ENCODE measurements at places on chromosomes 3 and 15. TPM values are rescaled to one million over a fixed set of nuclear protein-coding genes. Genes with fewer than 3 reads are reported as not detected.

- DNase-seq, result no peak
- H3K4me3 ChIP-seq, result no peak overlapping the region
- peaks cover 10% of the 10 kb centered on the region for H3K27me3 ChIP-seq
- H3K36me3 ChIP-seq, result no peaks in the 10 kb centered on the region
Observed at GRCh38 chr3:172659246-172660002, 51.4 kb downstream of the NCEH1 start.

- H3K27ac ChIP-seq, result no peak overlapping the region
- peaks cover 3% of the 10 kb centered on the region for H3K4me1 ChIP-seq
- H3K36me3 ChIP-seq, result no peaks in the 10 kb centered on the region
- no peak overlapping the region for H3K4me3 ChIP-seq
Observed at GRCh38 chr15:63879995-63880394, 46.2 kb upstream of the HERC1 start.

DNA sequence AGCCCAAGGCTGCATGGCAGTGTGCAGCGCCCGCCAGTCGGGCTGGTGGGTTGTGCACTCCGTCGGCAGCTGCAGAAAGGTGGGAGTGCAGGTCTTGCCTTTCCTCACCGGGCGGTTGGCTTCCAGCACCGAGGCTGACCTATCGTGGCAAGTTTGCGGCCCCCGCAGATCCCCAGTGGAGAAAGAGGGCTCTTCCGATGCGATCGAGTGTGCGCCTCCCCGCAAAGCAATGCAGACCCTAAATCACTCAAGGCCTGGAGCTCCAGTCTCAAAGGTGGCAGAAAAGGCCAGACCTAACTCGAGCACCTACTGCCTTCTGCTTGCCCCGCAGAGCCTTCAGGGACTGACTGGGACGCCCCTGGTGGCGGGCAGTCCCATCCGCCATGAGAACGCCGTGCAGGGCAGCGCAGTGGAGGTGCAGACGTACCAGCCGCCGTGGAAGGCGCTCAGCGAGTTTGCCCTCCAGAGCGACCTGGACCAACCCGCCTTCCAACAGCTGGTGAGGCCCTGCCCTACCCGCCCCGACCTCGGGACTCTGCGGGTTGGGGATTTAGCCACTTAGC is 4.3 kb downstream of the ISL2 start:
- peak; percentile 79 for DNase-seq
- H3K4me3 ChIP-seq, result peak overlapping the region; percentile 83
- peaks cover 80% of the 10 kb centered on the region for H3K27me3 ChIP-seq
- H3K36me3 ChIP-seq, result peaks cover 17% of the 10 kb centered on the region

GRCh38 chr3:81776643-81777042 is 15.2 kb upstream of the GBE1 start:
- no peak overlapping the region for H3K27ac ChIP-seq
- H3K36me3 ChIP-seq, result no peaks in the 10 kb centered on the region
- H3K4me3 ChIP-seq, result no peak overlapping the region
- peaks cover 10% of the 10 kb centered on the region for H3K27me3 ChIP-seq

DNA sequence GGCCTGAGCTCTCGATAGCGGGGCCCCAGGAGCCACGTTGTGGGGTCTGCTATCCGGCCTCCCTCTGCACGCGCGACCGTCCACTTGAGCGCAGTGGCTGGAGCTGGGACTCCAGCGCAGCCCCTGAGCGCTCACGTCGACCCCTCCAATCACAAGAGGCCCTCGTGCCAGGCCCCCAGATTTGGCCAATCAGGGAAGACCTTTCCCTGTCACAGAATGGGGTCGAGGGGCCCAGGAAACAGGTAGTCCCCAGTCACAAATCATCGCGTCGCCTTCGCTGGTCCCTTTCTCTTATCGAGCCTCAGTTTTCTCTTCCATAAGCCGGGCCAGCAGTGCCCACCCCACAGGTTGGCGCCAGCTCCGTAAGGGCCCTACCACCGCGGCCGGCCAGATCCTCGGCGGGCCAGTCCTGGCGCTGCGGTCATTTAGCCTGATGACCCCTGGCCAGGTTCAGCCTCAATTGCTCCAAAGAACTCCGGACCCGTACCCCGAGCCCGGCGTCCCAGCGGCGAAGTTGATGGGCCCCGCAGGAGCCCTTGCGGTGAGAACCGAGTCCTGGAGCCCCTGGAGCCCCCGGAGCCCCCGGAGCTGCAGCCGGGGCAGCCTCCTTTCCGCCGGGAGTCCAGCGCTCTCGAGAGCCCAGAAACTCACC is 435 bp downstream of the ALDH1L1 start:
- no peak for DNase-seq
- no peaks in the 10 kb centered on the region for H3K4me1 ChIP-seq
- H3K4me3 ChIP-seq, result no peak overlapping the region
- H3K36me3 ChIP-seq, result no peaks in the 10 kb centered on the region
- peaks cover 43% of the 10 kb centered on the region for H3K27me3 ChIP-seq

GRCh38 chr3:129892857-129893580 is 492 bp downstream of the TMCC1 start:
- no peaks in the 10 kb centered on the region for H3K27me3 ChIP-seq
- peaks cover 4% of the 10 kb centered on the region for H3K36me3 ChIP-seq
- DNase-seq, result peak; percentile 93
- peak overlapping the region; percentile 86 for H3K27ac ChIP-seq

The WDR93 gene
- total RNA-seq, result not detected
